ENCODE measurements at places on chromosomes 2 and 18.

DNA sequence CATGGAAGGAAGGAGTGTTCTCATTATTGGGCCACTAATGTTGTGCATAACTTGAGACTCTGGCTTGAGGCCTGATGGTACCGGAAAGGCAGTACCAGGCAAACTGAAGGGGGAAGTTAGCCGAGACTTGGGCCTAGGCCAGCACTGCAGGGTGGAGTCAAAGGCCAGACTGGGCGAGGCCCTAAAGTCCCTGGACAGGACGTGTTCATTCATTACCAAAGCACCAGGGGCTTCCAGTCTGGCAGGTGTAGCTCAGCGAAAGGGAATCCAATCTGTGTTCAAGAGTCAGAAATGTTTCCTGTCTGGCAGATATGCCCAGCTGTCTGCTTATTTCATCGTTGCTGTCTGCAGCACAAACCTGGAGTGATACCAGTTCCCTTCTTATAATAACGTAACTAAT lies 4.7 kb upstream of the ITSN2 start:
- no peak for DNase-seq

- DNase-seq, result no peak
Measured at GRCh38 chr2:105882920-105883435, 138.3 kb downstream of the NCK2 start.

- no peak for DNase-seq
Measured at GRCh38 chr2:19738707-19739106, 163.1 kb downstream of the TTC32 start.

DNA sequence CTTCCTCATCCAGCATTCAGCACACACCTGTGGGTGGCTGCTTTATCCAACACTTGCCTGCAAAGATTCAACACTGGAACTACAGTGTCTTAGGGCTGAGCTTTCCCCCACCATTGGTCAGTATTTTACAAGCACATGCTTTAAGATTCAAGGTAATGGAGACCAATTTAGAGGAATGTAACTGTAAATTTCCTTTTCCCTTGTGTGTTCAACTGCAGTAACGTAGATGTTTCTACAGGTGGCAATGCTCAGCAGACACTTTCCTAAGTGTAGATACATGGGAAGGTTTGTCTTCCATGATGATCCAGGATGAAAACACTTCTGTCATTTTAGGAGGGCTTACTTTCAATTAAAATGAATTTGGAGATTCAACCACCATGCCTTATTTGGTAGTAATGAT lies 143.6 kb upstream of the PXDN start:
- DNase-seq, result no peak
